ENCODE measurements at places on chromosomes 3 and 15. TPM values are rescaled to one million over a fixed set of nuclear protein-coding genes. Genes with fewer than 3 reads are reported as not detected.

Gene CORO2B
- total RNA-seq: 5.8 TPM

DNA sequence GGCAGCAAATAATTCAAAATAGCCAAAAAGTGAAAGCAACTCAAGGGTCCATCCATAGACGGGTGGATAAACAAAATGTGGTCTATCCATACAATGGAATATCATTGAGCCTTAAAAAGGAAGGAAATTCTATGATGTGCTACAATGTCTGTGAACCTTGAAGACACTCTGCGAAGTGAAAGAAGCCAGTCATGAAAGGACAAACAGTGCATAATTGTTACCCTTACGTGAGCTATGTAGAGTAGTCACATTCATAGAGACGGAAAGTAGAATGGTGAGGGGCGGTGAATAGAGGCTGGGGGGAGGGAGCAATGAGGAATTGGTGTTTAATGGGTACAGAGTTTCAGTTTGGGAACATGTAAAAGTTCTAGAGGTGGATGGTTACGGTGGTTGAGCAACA, 18.1 kb downstream of the IGF1R start:
- H3K27ac ChIP-seq: no peak overlapping the region
- H3K36me3 ChIP-seq: no peaks in the 10 kb centered on the region
- no peak overlapping the region for H3K4me3 ChIP-seq
- H3K27me3 ChIP-seq: no peaks in the 10 kb centered on the region

- H3K27ac ChIP-seq: no peak overlapping the region
- no peak for DNase-seq
- H3K4me1 ChIP-seq: peaks cover 73% of the 10 kb centered on the region
- H3K36me3 ChIP-seq: no peaks in the 10 kb centered on the region
Measured at GRCh38 chr3:177600411-177600810, 403.1 kb upstream of the TBL1XR1 start.

- H3K36me3 ChIP-seq: no peaks in the 10 kb centered on the region
- H3K4me1 ChIP-seq: peaks cover 3% of the 10 kb centered on the region
- no peak overlapping the region for H3K4me3 ChIP-seq
- no peak overlapping the region for H3K27ac ChIP-seq
Measured at GRCh38 chr3:8421267-8421666, 80.4 kb upstream of the LMCD1 start.

Gene ABHD6
- 13.1 TPM for total RNA-seq

GRCh38 chr3:193640165-193640715, 47.2 kb downstream of the OPA1 start:
- H3K4me1 ChIP-seq: peaks cover 5% of the 10 kb centered on the region
- H3K27ac ChIP-seq: no peak overlapping the region
- H3K4me3 ChIP-seq: no peak overlapping the region
- no peaks in the 10 kb centered on the region for H3K27me3 ChIP-seq
- DNase-seq: no peak

- H3K27ac ChIP-seq: peak overlapping the region; percentile 100
- H3K4me3 ChIP-seq: peak overlapping the region; percentile 74
- DNase-seq: no peak
- H3K36me3 ChIP-seq: peaks cover 27% of the 10 kb centered on the region
Measured at GRCh38 chr3:49411535-49411967, 225 bp downstream of the RHOA start.

Gene RASA2
- total RNA-seq: 10.8 TPM

DNA sequence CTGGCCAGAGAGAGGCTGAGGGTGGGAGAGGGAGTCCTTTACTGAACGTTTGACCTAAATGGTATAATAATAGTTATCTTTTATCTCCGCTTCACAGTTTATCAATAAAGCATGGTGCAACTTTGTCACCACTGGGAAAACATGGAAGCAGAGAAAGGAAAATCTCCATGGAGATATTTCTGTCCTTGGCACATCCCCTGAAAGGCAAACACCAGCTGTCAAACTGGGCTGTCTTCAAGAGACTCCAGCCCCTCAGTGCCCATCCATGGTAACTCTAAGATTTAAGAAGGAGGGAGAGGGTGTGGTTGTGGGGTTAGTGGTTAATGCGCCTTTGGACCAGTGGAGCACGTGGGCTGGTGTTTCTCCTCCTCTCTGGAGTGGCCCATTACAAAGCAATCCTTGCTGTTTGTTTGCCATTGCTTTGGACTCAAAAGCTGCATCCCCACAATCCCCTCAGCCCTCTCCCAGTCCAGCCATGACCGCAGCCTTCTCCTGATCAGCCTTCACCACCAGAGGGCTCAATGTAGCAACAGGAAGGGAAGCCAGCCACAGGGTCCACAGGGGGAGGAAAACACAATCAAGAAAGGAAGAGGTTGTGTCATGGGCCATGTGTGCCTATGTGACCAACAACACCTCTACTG, 38.2 kb upstream of the FAM174B start:
- no peaks in the 10 kb centered on the region for H3K27me3 ChIP-seq
- peak; percentile 68 for DNase-seq
- no peaks in the 10 kb centered on the region for H3K36me3 ChIP-seq
- H3K4me3 ChIP-seq: no peak overlapping the region

- H3K4me1 ChIP-seq: peaks cover 100% of the 10 kb centered on the region
- DNase-seq: no peak
- H3K27ac ChIP-seq: peak overlapping the region; percentile 92
- H3K4me3 ChIP-seq: no peak overlapping the region
Measured at GRCh38 chr15:64694816-64695215, 80.6 kb downstream of the RBPMS2 start.

DNA sequence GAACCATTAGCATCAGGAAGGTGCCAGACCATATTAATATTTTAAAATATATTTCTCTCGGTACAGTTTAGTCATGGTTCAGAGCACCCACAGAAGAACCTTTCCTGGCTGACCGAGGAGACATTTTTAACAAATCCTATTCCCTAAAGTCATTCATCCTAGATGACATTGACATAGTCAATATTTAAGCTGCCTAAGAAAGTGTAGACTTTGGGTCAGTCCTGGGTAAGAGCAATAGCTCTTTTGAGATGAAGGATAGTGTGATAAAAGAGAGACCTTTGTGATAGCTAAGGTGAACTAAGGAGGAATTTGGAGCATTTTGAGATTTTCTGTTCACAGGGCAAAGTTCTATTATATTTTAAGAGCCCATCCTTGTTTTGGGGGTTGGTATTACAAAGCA, 47.5 kb downstream of the ZNF609 start:
- H3K27me3 ChIP-seq: no peaks in the 10 kb centered on the region
- H3K36me3 ChIP-seq: peaks cover 13% of the 10 kb centered on the region
- peak overlapping the region; percentile 48 for H3K27ac ChIP-seq
- no peak for DNase-seq
- peaks cover 69% of the 10 kb centered on the region for H3K4me1 ChIP-seq

GRCh38 chr3:16069149-16069922, 105.1 kb upstream of the GALNT15 start:
- no peak for DNase-seq
- H3K27me3 ChIP-seq: no peaks in the 10 kb centered on the region
- no peaks in the 10 kb centered on the region for H3K36me3 ChIP-seq
- H3K27ac ChIP-seq: no peak overlapping the region
- no peak overlapping the region for H3K4me3 ChIP-seq

DNA sequence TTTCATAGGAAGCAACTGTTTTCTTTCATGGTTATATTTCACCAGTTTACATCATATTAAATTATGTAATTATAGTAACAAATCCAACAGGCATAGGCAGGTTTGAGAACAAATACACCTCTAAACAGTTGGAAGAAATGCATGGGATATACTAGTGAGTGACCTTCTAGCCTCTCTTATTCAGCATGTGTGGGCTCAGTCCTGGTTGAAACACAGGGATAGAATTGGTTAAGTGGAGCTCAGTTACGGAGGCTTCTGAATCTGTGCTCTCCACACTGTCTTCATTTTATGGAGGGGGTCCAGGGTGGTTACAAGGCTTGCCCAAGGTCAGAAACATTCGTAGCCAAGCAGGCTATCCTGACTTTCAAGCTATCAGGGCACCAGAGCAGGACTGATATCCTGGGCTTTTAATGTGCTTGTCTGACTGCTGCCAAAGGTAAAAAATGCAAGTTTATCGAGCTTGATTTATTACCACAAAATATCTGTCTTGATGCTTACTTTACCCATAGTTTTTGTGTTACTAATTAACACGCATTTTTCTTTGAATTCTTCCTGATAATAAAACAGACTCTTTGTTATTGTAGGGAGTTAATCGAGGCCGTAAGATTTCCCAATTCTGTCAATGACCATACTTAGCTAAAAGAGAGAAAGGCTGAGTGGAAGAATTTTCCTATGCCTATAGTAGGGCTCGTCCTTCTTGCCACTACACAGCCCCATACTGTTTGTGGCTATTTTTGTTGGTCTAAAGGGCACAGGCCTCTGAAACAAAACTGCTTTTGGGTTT, 89.6 kb downstream of the FILIP1L start:
- no peaks in the 10 kb centered on the region for H3K36me3 ChIP-seq
- no peak for DNase-seq
- peaks cover 63% of the 10 kb centered on the region for H3K4me1 ChIP-seq

Gene EPHA6
- total RNA-seq: 2.4 TPM

- no peak for DNase-seq
- peaks cover 8% of the 10 kb centered on the region for H3K36me3 ChIP-seq
- no peak overlapping the region for H3K4me3 ChIP-seq
- no peaks in the 10 kb centered on the region for H3K4me1 ChIP-seq
- H3K27ac ChIP-seq: no peak overlapping the region
- no peaks in the 10 kb centered on the region for H3K27me3 ChIP-seq
Measured at GRCh38 chr3:33681667-33682066, 36.4 kb downstream of the CLASP2 start.
